ENCODE measurements at places on chromosomes 5 and 9.

- DNase-seq = no peak
Observed at GRCh38 chr9:23621188-23621587, 204.9 kb downstream of the ELAVL2 start.

DNA sequence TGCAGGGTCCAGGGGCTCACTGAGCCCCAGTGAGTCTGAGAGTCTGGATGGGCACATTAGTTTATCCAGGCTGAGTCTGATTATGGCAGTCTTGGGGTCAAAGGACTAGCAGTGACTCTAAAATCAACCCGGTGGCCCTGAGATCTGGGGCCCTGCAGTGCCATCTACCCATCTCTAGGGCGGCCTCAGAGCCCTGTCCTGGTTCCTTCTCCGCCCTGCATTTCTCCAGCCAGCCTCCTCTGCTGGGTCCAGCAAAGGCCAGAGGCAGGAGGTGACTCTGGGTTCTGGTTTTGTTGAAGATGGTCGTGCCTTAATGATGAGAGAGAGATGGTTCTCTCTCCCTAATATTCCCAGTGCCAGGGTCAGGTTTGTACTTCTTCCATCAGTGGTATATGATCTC is 15.0 kb downstream of the DCANP1 start:
- no peak for DNase-seq

- DNase-seq = no peak
Observed at GRCh38 chr5:16815432-16815831, 120.7 kb downstream of the MYO10 start.

GRCh38 chr5:53537711-53538110 is 22.7 kb upstream of the NDUFS4 start:
- no peak for DNase-seq

GRCh38 chr5:63050916-63051315 is 472.3 kb downstream of the LRRC70 start:
- DNase-seq = no peak

DNA sequence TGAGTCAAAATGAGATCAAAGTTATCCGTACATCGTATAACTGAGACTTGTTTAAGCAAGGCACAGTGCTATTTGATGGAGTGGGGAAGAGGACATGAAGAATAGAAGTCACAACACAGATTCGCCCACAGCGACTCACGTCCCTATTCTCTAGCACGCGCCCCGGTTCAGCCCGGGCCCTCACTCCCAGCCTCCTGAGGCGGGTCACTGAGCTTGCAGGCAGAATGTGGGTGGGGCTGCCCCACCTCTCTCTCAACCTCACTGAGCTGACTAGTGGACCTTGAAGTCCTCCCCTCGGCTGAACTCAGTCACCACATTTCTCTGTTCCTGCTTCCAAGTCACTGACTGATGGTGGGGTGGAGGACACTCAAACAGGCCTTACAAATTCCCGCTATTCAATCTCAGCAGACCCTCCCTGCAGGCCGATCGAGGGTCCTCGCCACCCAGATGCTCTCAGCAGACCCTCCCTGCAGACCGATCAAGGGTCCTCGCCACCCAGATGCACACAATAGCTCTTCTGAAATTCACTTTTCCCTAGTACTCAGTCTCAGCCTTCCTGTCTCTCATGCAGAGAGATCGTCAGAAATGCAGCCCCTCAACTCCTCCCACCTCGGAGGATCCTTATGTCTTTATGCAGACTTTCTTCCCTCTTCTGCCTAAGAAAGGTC is 12.9 kb downstream of the GLDC start:
- DNase-seq = no peak

- no peak for DNase-seq
Observed at GRCh38 chr9:110995420-110996340, 42.6 kb downstream of the LPAR1 start.

DNA sequence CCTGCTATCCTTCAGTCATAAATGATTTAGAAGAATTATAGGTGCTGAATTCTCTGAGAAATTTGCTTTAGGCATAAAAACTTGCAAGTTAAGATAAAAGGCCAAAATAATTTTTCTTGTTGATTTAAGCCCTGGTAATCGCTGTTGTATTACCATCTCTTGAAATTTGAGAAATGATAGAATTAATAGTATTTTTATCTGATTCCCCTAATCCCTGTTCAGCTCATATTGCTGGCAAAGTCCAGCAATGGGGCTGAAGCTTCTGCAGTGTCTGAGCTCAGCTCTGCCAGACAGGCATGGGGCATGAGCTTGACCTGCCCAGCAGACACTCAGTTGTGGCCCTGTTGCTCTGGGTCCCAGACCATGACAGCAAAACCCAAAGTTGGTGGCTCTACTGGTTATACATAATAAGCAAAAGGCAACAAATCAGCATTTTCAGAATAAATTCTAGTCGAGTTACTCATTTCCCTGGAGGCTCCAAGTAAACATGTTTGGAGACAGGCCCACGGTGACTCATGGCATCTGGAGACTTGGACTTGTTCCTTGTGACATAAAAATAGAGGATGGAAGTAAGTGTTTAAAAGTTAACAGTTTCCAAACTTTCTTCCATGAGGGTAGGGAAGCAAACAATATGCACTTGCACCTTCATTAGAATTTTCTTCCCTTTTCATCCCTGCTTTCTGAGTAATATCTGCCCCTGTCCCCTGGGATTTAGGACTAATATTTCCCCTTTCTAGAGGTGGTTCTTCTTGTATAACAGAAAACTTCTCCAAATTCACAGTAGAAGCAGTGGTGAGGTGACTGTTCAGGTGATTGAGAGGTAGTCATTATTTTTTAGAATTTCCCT is 60.2 kb upstream of the SLC2A8 start:
- DNase-seq = no peak

DNA sequence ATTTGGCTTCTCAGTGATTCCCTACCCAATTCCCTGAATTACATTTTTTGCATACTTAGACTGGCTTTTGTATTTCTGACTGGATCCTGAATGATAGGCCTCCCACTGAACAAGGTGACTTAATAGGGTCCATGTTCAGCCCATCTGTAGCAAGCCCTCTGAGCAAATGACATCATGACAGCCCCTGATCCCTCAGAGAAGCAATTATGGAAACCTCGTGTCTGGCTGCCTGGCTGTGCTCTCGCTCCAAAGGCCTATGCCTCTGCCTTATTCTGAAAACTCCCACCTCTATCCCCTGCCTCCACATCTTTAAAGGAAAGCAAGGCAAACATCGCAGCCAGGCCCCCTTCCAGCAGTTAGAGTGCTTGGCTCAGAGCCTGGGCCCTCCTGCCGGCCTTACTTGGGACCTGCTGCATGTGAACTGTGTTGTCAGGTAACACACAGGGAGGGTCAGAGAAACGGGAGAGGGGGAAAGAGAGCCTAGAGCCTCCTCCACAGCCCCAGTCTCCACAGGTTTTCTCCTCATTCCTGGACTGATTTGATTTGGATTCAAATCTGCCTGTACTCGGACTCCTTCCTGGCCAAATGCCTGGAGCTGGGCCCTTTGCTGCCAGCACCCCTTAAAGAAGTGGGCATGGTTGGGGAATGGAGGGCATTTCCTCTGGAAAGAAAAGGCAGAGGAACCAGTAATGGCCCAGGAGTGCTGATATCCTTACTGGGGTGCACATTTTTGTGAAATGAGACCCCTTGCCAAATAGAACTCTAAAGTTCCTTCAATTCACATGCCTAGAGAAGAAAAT is 3.8 kb downstream of the DCANP1 start:
- DNase-seq = no peak

DNA sequence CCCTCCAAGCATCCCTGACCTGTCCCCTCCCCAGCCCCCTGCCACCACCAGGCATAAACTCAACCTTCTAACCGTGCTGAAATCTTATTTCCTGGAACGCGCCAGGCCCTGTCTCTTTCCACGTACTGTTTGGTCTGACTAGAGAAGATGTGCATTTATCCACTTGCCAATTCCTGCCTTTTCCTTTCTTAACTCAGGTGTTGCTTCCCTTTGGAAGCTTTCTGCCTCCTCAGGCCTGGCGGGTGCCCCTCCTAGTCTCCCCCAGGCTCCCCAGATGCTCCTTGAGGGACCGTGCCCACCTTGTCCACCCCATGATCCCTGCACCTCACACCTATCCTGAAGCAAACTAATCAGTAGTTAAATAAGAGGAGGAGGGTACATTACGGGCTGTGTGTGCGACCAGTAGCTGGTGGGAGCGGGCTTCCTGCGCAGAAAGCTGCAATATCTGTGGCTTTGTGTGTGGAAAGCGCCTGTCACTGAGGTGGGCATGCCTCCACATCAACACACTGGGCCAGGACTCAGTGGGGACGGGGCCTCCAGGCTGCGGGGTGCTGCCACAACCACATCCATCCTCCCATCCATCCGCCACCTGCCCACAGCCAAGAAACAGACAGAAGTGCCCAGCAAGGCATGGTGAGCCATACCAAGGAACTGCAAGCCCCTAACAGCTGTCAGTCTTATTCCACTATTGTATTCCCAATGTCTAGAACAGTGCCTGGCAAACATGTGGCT is 73.5 kb downstream of the COL23A1 start:
- no peak for DNase-seq

DNA sequence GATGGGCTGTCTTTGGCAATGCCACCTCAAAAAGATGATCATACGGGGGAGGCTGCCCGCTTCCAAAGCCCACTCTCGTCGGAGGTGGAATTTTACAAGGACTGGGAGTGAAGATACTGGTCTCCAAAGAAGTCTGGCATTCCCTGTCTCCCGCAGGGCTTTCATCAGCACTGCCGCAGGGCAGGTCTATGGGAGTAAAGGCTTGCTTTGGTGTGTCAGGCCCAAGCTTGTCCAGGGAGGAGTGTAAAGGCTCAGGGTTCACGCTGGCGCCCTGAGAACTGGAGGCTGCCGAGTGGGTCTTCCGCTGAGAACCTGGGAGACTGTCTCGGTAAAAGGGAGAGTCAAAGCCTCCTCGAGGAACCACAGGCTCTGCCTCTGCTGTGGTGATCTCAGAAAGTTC is 27.0 kb downstream of the SPACA9 start:
- no peak for DNase-seq

DNA sequence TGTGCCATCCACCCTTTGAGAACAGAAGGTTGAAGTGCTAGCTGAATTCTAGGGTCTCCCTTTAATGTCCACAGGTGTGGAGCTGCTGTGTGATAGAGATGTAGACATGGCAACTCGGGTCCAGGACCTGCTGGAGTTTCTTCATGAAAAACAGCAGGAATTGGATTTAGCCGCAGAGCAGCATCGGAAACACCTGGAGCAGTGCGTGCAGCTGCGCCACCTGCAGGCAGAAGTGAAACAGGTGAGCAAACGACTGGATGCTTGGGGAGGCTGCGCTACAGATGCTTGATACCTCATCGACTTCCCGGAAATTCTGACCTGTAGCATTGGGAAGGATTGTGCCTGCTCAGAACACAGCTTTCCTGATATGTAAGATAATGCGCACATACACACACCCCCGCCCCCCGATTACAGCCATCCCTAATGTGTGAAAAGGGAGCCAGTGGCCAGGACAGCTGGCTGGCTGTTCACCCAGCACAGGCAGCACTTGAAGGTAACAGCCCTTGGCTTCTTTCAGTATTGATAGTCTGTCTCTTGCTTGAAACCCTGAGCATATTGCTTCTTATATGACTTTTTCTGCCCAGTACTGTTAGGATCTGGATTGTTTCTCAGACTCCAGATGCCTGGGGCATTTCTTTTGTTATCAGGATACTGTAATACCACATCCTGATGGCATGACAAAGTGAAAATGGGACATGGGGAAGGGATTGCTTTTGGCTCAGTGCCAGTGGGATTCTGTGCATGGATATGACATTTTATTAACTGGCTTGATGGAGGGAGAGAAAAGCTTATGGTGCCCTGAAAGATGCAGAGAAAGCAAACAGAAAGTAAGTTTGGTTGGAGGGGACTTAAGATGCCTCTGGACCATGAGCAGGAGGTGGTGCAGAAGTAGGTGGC is 216.8 kb upstream of the OTULINL start:
- DNase-seq = no peak

DNA sequence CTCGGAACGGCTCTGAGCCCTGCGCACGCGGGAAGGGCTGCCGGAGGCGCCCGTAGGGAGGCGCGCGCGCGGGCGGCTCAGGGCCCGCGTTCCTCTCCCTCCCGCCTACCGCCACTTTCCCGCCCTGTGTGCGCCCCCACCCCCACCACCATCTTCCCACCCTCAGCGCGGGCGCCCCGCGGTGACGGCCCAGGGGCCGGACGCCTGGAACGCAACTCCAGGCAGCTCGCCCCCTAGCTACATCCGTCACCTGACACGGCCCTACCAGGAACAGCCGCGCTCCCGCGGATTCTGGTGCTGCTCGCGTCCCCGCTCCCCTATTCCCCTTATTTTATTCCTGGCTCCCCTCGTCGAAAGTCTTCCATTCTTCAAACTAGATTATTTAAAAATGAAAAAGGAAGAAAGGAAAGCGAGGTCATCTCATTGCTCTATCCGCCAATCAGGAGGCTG is at the start of gene CDKN2B-AS1:
TSS of gene CDKN2B-AS1 (plus strand) at position 236 of the 450 bp plus-strand sequence.
- DNase-seq = no peak

GRCh38 chr9:134215699-134216448 is 51.5 kb upstream of the RNU6ATAC start:
- DNase-seq = no peak

DNA sequence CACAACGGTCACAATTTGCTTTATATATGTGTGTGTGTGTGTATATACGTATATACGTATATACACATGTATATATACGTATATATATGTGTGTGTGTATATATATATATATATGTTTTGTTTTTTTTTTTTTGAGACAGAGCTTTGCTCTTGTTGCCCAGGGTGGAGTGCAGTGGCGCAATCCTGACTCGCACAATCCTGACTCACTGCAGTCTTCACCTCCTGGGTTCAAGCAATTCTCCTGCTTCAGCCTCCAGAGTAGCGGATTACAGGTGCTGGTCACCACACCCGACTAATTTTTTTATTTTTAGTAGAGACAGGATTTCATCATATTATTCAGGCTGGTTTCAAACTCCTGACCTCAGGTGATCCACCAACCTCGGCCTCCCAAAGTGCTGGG is 3.1 kb downstream of the RNF38 start:
- DNase-seq = no peak

DNA sequence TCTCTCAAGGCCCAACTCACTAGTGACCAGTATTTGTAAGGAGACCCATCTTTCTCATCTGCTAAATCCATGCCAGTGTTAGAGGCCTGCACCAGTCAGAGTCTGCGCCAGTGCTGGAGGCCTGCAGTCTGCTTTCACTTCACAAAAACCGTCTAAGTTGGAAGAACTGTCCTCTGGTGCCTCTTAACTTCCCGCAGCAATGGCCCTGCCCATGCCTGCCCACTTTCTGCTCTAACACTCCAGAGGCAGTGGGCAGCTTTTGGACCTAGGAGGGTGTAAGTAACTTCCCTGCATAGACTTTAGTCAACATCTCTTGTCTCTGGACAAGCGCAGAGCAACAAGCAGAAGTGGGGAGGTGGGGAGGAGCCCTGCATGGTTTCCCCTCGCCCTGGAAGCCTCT is 152.9 kb downstream of the AUH start:
- DNase-seq = no peak

Data from stimulated activated CD8-positive, alpha-beta memory T cell treated with anti-CD3 and anti-CD28 coated beads, Interleukin-7, amount 100 ng/mL, for 48 hours (primary cell).